ENCODE measurements at places on chromosomes 1 and 21.

DNA sequence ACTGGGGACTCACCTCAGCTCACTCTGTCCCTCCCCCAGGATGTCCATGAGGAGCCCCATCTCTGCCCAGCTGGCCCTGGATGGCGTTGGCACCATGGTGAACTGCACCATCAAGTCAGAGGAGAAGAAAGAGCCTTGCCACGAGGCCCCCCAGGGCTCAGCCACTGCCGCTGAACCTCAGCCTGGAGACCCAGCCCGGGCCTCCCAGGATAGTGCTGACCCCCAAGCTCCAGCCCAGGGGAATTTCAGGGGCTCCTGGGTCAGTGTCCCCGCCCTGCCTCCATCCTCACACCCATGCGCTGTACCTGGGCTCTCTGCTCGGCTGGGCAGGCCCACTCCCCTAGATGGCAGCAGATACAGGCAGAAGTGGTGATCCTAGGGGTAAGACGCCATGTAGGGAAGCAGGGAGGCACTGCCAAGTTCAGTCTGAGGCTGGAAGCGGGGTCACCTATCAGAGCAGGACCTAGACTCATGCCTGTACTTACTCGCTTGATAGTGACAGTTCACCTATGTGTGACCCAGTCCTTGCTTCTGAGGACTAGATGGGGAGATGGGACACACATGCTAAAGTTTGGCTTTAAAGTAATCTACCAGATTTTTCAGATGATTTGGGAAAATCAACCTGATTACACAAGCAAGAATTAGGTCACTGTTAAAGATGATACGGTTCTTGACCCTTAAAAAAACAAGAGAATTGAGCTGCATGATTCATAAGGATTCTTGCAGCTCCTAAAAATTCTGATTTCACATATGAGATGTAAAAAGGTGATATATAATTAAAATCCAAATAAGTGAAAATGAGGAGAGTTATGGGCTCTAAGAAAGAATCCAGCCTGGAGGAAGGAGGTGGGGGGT, 38.7 kb downstream of the ETNK2 start:
- no peak for DNase-seq

DNA sequence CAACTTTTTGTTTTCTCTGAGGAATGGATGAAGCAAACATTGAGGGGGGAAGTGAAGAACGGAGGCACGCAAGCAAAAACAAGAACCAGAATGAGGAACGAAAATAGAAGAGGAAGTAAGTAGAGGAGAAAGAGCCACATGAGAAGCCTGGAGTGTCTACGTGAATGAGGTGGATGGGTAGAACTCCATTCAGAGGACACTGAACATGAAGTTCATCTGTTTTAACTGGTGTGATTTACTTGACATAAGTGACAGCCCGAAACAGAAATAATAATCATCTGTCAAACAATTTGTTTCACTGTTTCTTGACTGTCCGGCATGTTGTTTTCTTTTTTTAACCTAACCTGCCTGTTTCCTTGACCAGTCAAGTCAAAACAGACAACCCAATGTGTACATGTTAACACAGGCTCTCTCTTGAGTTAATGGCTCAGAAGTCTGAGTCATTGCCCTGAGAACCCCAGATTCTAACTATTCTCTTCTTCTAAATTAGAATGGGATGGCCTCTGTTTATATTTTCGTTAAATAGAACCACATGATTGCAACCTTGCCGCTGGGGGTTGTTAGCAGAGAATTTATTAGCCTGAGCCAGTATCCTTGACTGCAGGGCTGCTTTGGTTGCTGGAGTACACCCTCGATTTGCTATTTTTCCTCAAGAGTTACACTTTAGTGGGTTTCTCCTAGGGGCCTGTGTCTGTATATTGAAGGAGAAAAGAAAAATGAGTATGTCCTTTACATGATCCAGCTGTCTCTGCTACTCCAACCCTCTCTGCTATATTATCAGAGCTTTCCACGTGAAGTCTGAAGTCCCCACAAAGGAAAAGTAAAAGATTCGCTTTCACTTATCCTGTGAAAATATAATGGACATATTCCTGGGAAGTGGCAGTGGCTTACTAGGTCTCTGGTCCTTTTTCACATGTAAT, 151.7 kb downstream of the ZC3H11B start:
- no peak for DNase-seq

GRCh38 chr1:152020849-152021248, 16.0 kb downstream of the S100A11 start:
- no peak for DNase-seq

DNA sequence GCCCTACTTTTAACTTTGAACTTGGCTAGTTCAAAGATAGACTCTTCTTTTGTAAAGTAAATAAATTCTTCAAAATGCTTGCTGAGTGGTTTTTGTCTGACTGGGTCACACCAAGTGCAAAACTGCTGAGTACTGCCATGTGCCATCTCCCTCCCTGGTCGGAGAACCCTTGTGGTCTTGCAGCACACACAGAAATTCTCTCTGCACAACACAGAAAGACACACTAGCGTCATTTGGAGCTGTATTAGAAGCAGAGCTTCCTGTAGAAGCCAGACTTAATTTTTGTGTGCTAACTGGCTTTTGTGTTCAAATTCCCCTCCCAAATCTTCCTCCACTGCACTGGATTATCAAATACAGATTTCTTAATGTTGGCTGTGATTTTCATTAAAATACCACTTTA, 2.5 kb downstream of the PSMB4 start:
- DNase-seq = no peak
